ENCODE measurements at places on chromosomes 7 and 10. TPM values are rescaled to one million over a fixed set of nuclear protein-coding genes. Genes with fewer than 3 reads are reported as not detected.

Gene SEMA3C
- total RNA-seq = 421 TPM

Gene HOXA10
- 43.1 TPM for total RNA-seq

Gene GPR146
- 5.1 TPM for total RNA-seq

Gene STEAP2
- total RNA-seq = 9.8 TPM

Gene FAM13C
- 6.2 TPM for total RNA-seq

- peak; percentile 85 for DNase-seq
Observed at GRCh38 chr10:72016608-72017300, 52.6 kb downstream of the CHST3 start.

GRCh38 chr10:86486856-86487255, 34.7 kb downstream of the WAPL start:
- no peak for DNase-seq

DNA sequence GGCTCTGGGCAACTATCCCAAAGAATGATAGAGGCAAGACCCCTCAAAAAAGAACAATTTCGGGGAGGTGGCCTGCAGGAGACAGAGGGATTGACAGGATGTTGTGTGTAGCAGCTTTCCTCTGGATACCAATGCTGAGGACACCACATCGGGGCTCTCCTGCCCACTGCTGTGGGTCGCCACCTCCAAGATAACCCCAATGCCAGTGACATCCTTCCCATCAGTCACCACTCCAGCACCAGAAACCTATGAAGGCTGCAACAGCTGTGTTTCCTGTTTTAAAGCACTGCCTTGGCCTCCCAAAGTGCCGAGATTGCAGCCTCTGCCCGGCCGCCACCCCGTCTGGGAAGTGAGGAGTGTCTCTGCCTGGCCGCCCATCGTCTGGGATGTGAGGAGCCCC, 17.6 kb downstream of the ARHGAP19 start:
- no peak for DNase-seq

- DNase-seq = no peak
Observed at GRCh38 chr10:96410296-96410695, 51.5 kb upstream of the OPALIN start.

- no peak for DNase-seq
Observed at GRCh38 chr7:132944774-132945173, 137.1 kb downstream of the CHCHD3 start.

DNA sequence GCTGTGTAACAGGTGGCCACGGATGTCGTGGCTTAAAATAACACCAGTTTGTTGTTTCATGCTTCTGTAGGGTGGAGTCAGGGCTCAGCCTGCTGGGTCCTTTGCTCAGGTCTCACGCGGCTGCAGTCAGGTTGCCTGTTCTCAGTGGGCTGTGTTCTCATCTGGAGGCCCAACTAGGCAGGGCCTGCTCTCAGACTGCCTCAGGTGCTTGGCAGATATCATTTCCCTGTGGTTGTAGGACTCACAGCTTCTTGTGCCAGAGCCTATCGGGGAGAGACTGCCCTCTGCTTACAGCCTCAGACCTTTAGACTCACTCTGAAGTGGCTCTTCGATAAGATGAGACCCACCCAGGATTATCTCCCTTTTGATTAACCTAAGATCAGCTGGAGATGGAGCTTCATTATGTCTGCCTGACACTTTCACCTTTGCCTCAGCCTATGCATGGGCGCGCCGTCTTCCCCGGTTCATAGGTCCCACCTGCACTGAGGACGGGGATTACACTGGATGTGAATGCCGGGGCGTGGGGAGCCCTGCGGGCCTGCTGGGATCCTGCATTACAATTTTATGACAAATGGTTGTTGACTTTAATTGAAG, 55.3 kb downstream of the INPP5A start:
- peak; percentile 29 for DNase-seq

GRCh38 chr7:16770657-16771329, 17.2 kb downstream of the TSPAN13 start:
- no peak for DNase-seq

GRCh38 chr10:89042562-89042961, 52.0 kb downstream of the FAS start:
- no peak for DNase-seq

DNA sequence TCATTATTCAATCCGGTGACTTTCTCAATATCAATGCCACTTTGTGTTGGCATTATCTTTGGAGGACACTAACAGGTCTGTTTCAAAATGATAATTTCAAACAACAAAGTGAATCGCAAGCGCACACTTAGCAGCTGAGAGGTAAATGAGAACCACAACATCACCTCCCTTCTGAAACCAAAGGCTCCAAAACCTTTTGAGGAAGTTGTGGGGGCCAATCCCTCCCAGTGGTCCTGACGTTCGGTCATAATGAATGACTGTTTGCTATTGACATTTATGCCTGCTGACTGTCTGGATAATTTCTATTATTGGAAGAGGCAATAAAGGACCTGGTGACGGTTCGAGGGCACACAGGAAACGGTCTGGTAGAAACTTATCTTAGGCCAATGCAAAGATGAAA, 1.8 kb downstream of the ADARB2 start:
- DNase-seq = no peak

DNA sequence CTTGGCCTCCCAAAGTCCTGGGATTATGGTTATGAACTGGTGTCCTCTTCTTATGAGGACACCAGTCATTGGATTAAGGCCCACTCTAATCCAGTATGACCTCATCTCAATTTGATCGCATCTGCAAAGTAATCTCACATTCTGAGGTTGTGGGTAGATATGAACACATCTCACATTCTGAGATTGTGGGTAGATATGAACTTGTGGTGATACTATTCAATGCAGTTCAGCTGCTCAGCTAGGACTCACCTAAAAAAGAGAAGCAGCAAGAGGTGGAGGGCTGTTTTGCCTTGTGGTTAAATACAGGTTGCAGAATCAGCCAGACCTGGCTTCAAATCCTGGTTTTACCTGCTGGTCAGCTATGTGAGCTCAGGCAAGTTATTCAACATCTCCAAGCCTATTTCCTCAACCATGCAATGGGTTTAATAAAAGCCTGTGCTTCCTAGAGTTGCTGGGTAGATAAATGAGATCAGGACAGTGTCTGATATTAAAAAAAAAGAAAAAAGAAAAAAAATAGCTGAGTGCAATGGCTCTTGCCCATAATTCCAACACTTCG, 8.5 kb upstream of the BAG3 start:
- no peak for DNase-seq

DNA sequence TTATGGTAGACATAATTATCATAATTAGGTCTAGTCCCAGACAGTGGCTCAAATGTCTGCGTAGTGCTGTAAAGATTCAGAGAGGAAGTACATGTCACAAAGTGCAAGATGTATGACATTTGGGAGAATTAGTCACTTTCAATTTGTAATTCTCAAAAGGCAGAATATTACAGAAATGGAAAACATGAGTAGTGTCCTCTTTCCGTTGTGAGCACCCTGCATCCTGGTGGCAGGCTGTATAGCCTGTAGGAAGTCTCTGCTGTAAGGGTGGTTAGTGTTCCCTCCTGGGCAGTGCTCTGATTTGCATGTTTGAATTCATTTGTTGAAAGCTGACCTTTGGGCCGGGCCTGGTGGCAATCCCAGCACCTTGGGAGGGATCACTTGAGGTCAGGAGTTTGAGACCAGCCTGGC, 17.0 kb downstream of the CDK14 start:
- DNase-seq = peak; percentile 57

- no peak for DNase-seq
Observed at GRCh38 chr7:118657391-118658005, 433.0 kb downstream of the ANKRD7 start.

DNA sequence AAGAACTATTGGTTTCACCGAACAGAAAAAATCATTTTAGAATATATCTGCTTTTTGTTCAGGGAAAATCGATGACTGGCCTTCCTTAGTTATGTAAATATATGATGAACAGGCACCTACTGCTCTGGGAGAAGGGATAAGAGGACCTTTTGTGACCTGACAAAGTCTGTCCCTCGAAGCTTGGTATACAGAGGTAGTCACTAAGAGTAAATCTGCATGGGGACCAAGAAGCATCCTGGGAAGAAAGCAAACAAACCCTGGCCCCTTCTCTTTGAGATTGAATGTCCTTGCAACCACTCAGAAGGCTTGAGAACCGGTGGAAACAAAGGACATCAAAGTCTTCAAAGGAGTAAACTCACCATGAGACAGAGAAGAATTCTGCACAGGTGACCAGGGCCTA, 52.3 kb downstream of the SKIDA1 start:
- DNase-seq = no peak

- no peak for DNase-seq
Observed at GRCh38 chr10:50375051-50375452, 123.7 kb upstream of the ASAH2 start.

DNA sequence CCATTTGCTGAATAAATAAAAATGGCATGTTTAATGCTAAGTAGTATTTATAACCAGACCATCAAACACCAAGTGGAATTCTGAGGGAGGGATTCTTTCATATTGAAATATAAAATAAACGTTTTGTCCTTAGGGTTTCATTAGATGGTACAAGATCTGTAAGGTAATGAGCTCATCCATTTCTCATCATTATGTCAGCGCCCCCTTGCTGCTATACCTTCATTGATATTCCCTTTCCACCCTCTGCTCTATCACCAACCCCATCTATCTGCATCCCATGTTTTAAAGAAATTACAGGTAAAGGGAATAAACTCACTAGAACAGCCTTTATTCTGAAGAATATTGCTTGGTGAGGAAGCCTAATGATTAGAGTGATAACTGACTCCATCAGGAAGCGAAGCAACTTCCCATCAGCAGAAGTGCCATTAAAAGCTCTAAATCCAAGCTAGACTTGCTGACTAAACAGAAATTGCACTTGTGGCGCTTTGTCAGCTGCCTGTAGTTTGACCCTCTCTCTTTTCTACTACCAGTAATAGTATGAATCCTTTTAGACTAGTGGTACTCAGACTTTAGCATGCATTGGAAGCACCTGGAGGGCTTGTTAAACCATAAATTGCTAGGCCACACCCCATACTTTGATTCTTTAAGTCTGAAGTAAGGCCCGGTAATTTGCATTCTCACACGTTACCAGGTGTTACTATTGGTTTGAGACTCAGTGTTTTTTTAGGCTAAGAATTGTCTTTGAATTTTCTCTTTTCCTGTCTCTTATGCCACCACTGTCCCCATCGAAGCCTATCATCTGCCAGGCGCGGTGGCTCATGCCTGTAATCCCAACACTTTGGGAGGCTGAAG, 27.5 kb downstream of the ADD3 start:
- no peak for DNase-seq

- no peak for DNase-seq
Observed at GRCh38 chr7:12620371-12620770, 49.9 kb downstream of the SCIN start.

GRCh38 chr7:93574646-93575554, at the start of gene CALCR:
CALCR (minus strand) TSS chr7:93574724; CDS start chr7:93486981, 87,743 bp downstream.
- peak; percentile 64 for DNase-seq

DNA sequence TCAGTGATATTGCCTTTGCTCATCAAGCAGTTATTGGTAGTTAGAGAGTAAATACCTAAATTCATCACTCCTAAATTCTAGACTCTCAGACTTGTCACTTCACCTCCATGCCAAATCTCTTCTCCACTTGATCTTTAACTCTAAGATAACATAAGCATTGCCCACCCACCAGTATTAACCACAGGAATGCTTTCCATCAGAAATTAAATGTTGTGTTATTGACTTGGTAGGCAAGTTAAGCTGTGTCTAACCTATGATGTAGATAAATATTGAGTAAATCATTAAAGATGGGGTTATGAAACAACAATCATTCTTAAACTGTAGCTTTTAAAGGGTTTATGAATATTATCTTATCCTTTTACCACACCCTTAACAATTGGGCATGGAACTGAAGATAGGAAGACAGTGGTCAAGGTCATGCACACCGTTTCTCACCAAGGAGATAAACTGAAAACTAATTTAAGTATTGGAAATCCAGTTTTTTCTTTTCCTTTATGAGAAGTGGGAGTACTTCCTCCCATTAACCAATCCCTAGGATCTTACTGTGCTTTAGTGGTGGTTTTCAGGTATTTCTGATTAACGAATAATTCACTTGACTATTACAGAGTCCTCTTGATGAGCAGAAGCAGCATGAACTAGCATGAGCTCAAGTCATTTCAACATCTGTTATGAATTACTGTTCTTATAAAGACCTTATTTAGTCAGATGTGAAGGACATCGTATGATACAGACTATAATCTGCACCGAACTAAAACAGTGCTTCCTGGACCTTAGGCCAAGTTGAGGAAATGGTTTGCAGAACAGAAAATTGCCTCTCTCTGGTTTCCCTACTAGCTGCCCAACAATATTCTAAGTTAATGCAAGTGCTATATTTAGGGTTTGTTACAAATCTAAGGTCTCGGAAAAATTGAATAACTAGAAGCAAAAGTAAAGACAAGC, 142.0 kb downstream of the LCOR start:
- DNase-seq = no peak

DNA sequence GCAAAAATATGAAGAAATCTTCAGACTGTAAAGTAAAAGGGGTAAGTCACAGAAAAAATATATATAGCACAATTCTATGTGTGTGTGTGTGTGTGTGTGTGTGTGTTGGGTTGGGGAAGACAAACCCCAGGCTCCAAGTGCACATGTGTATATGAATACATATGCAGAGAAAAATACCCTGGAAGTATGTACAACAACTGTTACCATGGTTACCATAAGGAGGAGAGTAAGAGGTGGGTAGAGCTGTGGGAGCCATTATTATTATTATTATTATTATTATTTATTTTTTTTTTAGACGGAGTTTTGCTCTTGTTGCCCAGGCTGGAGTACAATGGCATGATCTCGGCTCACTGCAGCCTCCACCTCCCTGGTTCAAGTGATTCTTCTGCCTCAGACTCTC, 23.7 kb upstream of the TRIM24 start:
- no peak for DNase-seq

DNA sequence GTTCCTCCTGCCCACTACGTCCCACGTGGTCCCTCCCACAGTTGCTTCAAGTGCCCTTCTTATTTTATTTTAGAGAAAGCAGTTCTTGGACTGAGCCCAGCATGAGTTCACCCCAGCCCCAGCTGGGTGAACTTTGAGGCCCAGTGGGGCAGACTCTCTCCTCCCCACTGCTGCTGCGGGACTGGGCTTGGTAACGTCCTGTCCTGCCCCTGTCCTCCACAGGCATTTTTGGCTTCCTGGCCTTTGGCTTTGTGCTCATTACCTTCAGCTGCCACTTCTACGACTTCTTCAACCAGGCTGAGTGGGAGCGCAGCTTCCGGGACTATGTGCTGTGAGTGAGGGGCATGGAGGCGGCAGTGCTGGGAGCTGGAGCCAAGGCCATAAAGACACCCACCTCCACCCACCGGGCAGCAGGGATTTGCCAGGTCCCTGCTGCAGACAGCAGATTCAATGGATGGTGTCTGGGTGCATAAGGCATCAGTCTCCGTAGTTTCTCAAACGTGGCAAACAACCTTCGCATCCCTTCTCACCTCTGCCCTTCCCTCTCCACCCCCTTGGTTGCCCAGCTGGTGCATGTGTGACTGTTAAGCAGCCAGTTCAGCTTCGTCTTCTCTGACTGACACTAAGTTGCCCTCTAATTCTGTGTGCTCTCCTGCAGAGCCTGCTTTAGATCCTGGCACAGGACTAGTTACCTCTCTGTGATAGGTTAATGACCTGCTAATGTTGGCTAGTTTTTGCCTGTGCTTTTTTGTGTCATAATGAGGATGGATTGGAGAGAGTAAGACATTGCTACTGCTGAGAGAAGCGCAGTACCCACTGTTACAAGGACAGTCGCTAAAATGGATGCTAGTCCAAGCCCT, 15.5 kb upstream of the AHCYL2 start:
- DNase-seq = no peak

GRCh38 chr7:115973406-115973805, 57.2 kb downstream of the TFEC start:
- no peak for DNase-seq

- DNase-seq = peak; percentile 97
Observed at GRCh38 chr10:45000138-45000751, 478 bp upstream of the ZNF22 start.

- peak; percentile 61 for DNase-seq
Observed at GRCh38 chr10:1162481-1163203, 106.5 kb downstream of the WDR37 start.

GRCh38 chr7:142301923-142302550, 44.2 kb upstream of the PRSS58 start:
- DNase-seq = peak; percentile 65

All from osteoblast (primary cell).